ENCODE measurements at places on chromosomes 4 and X.

DNA sequence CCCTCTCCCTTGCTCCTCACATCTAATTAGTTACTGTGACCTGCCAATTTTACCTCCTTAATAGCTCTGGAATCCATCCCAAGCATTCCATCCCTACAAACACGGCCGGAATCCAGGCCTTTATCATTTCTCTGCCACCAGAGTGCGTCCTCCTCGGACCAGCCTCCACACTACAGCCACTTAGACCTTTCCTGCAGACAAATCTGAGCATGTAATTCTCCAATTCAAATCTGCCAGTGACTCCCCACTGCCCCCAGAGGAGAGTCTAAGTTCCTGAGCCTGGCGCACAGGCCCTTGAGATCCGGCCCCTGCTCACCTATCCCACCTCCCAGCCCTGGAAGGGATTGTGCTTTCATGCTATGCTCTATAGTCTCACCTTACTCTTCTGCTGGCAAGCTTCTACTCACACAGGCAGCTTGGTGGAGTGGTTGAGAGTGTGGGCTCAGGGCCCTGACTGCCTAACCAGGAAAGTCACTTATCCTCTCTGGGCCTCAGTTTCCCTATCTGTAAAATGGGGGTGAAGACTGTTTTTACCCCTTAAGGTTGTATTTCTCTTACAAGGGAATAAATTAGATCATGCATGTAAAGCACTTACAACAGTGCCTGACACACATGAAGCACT, 31.2 kb downstream of the PJA1 start:
- peak; percentile 87 for DNase-seq

- DNase-seq, result no peak
Observed at GRCh38 chrX:13309631-13310030, 10.2 kb downstream of the ATXN3L start.

DNA sequence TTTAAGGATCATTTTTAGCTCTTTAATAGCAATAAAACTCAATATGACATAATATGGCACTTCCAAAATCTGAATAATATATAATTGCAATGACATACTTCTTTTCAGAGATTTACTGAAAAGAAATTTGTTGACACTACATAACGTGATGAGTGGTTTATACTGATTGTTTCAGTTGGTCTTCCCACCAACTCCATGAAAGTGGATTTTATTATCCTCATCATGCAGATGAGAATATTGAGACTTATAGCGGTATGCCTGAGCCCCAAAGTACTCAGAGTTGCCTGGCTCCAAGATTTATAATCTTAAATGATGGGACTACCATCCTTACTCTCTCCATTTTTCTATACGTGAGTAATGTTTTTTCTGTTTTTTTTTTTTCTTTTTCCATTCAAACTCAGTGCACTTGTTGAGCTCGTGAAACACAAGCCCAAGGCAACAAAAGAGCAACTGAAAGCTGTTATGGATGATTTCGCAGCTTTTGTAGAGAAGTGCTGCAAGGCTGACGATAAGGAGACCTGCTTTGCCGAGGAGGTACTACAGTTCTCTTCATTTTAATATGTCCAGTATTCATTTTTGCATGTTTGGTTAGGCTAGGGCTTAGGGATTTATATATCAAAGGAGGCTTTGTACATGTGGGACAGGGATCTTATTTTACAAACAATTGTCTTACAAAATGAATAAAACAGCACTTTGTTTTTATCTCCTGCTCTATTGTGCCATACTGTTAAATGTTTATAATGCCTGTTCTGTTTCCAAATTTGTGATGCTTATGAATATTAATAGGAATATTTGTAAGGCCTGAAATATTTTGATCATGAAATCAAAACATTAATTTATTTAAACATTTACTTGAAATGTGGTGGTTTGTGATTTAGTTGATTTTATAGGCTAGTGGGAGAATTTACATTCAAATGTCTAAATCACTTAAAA, 15.3 kb downstream of the ALB start:
- DNase-seq, result no peak

DNA sequence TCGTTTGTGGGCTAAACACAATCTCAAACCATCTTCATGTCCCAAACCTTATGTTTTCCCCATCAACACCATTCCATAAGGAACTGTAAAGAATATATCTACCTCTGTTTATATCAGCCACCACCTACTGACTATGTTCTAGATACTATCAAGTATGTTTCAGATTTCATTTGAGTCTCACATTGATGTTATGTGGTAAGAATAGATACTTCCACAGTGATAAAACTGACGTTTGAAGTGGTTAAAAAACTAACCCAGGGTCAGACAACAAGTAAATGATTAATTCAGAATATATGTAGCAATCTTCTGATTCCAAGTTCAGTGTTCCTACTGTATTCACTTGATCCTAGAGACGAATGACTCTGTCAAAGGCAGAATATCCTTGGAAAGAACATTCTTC, 156.8 kb upstream of the RASGEF1B start:
- no peak for DNase-seq

DNA sequence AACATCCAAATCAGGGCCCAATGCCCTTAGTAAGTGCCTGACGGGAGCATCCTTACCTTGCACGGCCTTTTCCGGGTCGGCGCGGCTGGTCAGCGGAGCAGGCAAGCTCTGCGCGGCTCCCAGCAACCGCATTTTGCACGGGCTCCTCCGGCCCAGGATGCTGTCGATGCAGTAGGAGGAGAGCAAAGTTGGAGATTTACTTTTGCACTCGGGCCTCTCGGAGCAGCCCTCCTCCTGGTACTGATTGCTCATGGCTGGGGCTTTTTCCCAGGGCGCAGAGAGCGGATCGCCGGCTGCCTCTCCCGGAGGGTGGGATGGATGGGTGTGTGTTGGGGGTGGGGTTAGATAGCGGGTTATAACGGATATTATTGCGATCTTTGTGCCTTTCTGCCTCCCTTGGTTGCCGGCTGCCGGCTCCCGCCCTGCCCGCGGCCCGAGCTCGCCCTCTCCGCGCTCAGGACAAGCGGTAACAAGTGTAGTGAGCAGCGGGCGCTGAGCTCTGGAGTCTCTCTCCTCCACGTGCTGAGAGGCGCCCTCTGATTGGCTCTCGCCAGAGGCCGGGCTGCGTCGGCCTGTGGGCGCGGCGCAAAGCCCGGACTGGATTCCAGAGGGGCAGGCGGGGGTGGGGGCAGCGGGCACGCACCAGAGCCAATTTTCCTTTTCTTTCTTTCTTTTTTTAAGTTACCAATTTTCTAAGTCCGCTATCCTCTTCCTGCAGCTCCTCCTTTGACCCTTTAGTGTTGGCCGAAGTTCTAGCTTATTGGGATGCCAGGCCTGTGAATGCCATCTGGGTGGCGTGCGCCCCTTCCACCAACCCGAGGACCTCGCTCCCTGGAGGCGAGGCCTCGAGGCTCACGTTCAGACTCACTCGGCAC, at the start of gene ARX:
Gene ARX (minus strand): TSS at position 480 of the 875 bp plus-strand sequence. CDS start 228 bp downstream, at position 252.
- DNase-seq, result peak; percentile 46

DNA sequence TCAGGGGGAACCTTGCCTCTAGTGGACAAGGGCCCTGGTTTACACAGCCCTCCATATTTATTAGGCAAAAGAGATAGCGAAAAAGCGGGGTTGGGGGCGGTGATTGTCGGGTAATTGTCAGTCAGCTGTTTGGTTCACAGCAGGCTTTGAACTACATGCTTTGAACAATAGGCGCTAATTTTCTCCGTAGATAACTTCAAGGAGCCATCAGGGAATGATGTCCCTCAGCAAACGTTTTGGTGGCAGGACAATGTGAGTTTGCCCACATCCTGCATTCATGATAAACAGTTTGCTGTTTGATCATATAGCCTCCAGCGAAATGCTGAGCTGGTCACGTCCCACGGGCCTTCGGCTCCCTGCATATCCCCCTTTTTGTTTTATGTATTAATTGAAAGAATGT, 65.2 kb downstream of the KANTR start:
- DNase-seq, result no peak

GRCh38 chr4:1972414-1972813, 36.4 kb downstream of the NELFA start:
- DNase-seq, result no peak

DNA sequence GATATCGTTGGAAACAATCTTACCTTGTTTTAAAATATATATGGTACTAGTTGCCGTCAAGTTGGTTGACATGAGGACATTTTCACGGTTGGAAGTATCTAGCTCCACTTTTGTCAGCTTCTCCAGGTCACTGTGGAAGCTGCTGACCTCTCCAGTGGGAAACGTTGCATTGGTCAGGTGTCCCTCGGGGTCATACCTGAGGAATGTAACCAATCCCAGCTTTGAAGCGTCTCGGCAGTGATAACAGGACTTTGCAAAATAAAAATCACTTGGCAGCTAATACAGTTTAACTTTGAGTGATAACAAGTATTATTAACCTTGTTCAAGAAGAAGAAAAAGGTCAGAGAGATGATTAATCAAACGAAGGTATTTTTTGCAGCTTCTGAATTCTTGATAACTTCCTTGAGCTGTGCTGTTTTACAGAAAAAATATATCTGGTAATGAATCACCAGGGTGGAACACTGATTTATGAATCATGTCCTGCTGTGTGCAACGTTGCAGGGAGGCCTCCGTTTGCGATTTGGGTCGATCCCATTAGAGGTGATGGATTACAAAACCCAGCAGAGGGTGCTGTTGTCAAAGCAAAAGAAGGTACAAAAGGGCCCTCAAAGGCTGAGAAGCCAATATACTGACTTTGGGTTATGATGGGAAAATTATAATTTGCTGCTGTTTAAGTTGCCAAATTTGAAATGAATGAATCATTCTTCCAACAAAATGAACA, 60.1 kb downstream of the SH2D1A start:
- DNase-seq, result peak; percentile 65

GRCh38 chr4:141013899-141014298, 119.4 kb downstream of the RNF150 start:
- DNase-seq, result no peak

DNA sequence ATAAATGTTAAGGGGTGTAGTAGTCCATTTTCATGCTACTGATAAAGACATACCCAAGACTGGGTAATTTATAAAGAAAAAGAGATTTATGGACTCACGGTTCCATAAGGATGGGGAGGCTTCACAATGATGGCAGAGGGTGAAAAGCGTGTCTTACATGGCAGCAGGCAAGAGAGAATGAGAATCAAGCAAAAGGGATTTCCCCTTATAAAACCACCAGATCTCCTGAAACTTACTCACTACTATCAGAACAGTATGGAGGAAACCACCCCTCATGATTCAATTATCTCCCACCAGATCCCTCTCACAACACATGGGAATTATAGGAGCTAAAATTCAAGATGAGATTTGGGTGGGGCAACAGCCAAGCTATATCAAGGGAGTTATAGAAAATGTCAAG, 329.2 kb downstream of the DTHD1 start:
- DNase-seq, result no peak

DNA sequence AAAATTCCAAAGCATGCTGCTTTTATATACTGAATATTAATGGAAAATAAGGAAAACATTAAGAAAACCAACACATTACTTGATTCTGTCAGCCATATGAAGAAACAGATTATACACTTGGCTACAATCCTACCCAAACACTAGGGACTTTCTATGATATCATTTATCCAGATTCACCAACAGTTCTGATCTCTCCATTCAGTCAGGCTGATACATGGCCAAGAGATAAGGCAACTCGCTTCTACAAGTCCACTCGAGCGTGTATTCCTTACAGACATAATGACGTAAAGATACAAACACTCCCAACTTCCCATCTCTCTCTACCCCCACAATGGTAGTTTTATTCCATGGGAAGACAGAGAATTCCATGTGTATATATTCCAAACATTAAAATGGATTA, 44.5 kb downstream of the NEK1 start:
- DNase-seq, result no peak

GRCh38 chrX:154305541-154306205, 10.1 kb downstream of the TKTL1 start:
- no peak for DNase-seq

DNA sequence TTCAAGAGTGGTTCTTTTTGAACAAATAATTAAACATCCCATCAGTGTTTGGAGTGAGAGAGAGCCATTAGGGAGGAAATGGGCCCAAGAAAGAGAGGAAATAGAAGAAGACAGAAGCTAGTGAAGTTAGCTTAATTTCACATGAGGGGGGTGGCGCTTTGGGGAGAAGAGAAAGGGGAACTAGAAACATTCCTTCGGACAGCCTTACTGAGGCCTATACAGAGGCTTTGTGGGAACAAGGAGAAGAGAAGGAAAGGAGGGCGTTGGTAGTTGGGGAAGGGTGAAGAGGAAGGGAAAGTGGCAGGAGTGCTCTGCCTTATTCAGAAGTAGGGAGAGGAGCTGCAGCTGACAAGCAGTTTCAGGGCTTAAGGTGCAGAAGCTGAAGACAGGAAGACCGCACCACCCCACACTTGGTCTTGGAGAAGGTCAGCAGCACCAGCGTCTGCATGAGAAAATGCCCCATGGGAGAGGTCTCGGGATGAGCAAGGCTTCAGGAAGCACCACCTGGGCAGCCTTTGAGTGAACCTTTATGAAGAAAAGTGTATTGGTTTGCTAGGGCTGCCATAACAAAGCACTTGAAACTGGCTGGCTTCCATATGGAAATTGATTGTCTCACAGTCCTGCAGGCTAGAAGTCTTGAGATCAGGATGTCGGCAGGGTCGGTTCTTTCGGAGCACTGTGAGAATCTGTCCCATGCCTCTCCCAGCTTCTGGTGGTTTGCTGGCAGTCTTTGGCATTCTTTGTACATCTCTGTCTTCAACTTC, 85.1 kb downstream of the KIT start:
- DNase-seq, result no peak

GRCh38 chr4:70833675-70834074, 6.0 kb downstream of the GRSF1 start:
- DNase-seq, result peak; percentile 38

GRCh38 chrX:41412261-41413081, 34.7 kb upstream of the NYX start:
- no peak for DNase-seq

GRCh38 chr4:181562399-181562798, 680.8 kb upstream of the TENM3 start:
- DNase-seq, result no peak

GRCh38 chr4:100062921-100063320, 112.8 kb upstream of the H2AZ1 start:
- DNase-seq, result peak; percentile 71

GRCh38 chrX:22118161-22118830, 86.2 kb downstream of the PHEX start:
- no peak for DNase-seq

- DNase-seq, result no peak
Observed at GRCh38 chr4:186628058-186628711, 72.8 kb upstream of the MTNR1A start.

GRCh38 chrX:43868791-43869190, 13.5 kb downstream of the MAOB start:
- DNase-seq, result no peak

GRCh38 chr4:166239354-166239753, 366.3 kb downstream of the TLL1 start:
- no peak for DNase-seq

- no peak for DNase-seq
Observed at GRCh38 chr4:2786152-2786671, 6.7 kb upstream of the SH3BP2 start.

DNA sequence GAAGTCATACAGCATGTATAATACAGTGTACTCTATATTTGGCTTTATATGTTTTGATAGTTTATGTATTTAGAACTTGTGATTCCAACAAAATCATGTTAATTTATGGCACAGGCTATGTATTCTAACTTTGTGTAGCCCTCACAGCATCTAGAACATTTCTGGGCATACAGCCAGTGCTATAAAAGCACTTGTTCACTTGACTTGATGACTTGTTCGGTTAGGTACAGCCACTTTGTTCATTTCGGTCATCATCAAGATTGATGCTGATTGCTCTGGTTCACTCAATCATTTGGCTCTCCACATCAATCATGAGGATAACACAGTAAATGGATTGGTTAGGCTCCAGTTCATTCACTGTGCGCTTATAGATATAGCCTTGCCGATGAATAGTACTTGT, 97.6 kb upstream of the IRS4 start:
- DNase-seq, result no peak

- DNase-seq, result peak; percentile 85
Observed at GRCh38 chr4:150769248-150769647, 187.3 kb downstream of the MAB21L2 start.

Data from EH (cell line).